ENCODE measurements at places on chromosomes 1 and 21. TPM values are rescaled to one million over a fixed set of nuclear protein-coding genes. Genes with fewer than 3 reads are reported as not detected.
A peak's percentile ranks its signal among the peaks of the same experiment; 100 is the strongest.

- no peaks in the 10 kb centered on the region for H3K4me1 ChIP-seq
- no peaks in the 10 kb centered on the region for H3K27me3 ChIP-seq
- H3K36me3 ChIP-seq = no peaks in the 10 kb centered on the region
Observed at GRCh38 chr21:21137986-21138385, 139.8 kb downstream of the NCAM2 start.

DNA sequence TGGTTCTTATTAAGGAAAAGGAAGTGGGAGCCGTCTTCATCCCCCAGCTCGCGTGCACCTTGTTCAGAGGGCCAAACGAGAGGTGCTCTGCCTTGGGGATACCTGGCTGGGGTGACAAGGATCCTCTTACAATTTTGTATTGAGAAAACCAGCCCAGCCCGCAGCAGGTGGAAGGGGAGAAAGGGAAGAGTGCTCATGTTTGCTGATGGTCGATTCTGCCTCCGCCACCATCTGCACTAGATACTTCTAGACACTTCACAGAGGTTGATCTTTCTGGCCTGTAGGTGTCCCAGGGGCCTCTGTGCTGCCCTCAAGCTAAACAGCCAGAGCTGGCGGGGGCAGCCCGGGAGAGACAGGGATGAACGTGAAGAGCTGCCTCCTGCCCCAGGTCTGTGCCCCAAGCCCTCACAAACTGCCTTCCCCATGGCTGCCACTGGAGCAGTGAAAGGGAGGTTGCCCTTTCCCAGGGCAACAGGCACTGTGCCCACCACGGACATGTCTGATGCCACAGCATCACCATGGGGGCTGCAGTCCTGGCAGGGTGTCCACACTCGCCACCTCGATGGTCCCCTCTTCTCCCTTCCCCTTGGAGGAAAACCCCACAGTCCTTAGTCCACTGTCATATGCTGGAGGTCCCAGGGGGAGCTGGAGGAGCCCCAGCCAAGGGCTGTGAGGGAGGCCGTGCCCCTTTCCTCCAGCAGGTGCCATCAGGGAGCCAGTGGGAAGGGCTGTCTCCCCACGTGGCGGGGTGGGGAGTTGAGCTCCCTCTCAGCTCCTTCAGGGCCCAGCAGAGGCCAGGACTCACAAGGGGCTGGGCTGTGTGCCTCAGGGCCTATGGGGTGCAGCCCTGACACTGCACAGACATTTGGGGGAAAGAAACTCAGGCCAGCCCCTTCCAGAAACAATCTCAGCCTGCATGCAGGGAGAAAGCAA is 8.1 kb downstream of the ADPRS start:
- H3K36me3 ChIP-seq = peaks cover 24% of the 10 kb centered on the region
- no peaks in the 10 kb centered on the region for H3K27me3 ChIP-seq
- DNase-seq = peak; percentile 37
- H3K4me3 ChIP-seq = no peak overlapping the region

DNA sequence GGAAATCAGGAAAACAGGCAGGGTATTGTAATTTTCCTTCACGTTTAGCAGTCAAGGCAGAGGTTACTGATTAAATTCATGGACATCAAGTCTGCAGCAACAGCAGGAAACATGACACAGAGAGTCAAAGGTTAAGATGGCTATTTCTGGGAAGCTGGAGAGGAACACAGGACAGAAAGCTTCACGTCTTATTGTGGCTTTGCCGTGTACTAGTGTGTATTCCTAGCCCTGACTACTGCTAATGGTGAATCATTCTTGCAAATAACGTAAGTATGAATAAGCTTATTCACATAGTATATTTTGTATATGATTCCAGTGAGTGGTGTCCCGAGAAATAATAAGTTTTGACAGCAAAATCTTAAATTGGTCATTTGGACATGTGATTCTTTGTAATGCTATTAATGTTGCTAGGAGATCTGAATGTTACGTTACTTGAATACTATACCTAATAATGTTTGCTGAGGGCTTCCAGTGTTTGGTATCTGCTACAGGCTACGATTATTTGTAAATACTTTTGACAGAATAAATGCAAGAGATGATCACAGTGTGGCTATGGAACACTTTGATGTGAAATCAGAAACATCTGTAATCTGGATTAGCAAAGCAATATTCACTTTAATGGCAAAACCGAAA is 77.4 kb downstream of the DISP1 start:
- H3K4me3 ChIP-seq = no peak overlapping the region
- no peak for DNase-seq
- no peaks in the 10 kb centered on the region for H3K4me1 ChIP-seq
- no peak overlapping the region for H3K27ac ChIP-seq

DNA sequence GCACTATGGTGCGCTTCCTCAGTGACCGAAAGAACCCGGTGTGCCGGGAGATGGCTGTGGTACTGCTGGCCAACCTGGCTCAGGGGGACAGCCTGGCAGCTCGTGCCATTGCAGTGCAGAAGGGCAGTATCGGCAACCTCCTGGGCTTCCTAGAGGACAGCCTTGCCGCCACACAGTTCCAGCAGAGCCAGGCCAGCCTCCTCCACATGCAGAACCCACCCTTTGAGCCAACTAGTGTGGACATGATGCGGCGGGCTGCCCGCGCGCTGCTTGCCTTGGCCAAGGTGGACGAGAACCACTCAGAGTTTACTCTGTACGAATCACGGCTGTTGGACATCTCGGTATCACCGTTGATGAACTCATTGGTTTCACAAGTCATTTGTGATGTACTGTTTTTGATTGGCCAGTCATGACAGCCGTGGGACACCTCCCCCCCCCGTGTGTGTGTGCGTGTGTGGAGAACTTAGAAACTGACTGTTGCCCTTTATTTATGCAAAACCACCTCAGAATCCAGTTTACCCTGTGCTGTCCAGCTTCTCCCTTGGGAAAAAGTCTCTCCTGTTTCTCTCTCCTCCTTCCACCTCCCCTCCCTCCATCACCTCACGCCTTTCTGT is 7.3 kb upstream of the PIGV start:
- H3K4me3 ChIP-seq = no peak overlapping the region
- no peak for DNase-seq
- peaks cover 41% of the 10 kb centered on the region for H3K36me3 ChIP-seq
- H3K27me3 ChIP-seq = no peaks in the 10 kb centered on the region
- H3K4me1 ChIP-seq = peaks cover 24% of the 10 kb centered on the region
- H3K27ac ChIP-seq = no peak overlapping the region

MAP3K21 gene
- total RNA-seq = 33.6 TPM

NBPF4 gene
- total RNA-seq = not detected

GRCh38 chr1:100518023-100518422 is 19.9 kb upstream of the GPR88 start:
- no peak overlapping the region for H3K4me3 ChIP-seq
- H3K4me1 ChIP-seq = no peaks in the 10 kb centered on the region
- no peak for DNase-seq
- no peaks in the 10 kb centered on the region for H3K27me3 ChIP-seq
- no peak overlapping the region for H3K27ac ChIP-seq
- no peaks in the 10 kb centered on the region for H3K36me3 ChIP-seq

- H3K27me3 ChIP-seq = peaks cover 81% of the 10 kb centered on the region
- H3K36me3 ChIP-seq = no peaks in the 10 kb centered on the region
- H3K4me1 ChIP-seq = no peaks in the 10 kb centered on the region
- DNase-seq = no peak
- H3K4me3 ChIP-seq = no peak overlapping the region
Observed at GRCh38 chr1:11340233-11340632, 67.2 kb downstream of the UBIAD1 start.

GRCh38 chr21:16554503-16554902 is 824.7 kb downstream of the USP25 start:
- H3K27ac ChIP-seq = no peak overlapping the region
- H3K4me1 ChIP-seq = peaks cover 7% of the 10 kb centered on the region
- no peaks in the 10 kb centered on the region for H3K36me3 ChIP-seq
- H3K4me3 ChIP-seq = no peak overlapping the region

DNA sequence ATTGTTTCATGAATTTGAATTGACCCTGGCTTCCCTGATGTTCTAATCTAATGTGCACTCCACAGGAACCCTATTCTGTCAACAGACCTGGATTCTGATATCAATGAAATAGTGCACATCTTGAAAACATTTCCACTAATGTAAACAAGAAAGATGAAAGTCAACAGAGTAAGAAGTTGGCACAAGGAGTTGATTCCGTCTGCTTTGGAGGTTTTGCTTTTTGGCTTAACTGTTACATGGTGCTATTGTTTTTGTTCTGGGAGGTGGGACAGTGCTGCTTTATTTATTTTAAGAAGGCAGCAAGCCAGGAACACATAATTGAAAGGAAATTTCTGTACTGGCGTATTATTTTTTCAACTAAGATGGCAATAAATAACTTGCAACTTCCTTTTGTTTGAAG is 73.3 kb downstream of the LEPR start:
- no peak overlapping the region for H3K4me3 ChIP-seq
- no peaks in the 10 kb centered on the region for H3K36me3 ChIP-seq
- H3K4me1 ChIP-seq = no peaks in the 10 kb centered on the region
- DNase-seq = no peak
- H3K27me3 ChIP-seq = no peaks in the 10 kb centered on the region

All from Calu3 (cell line).